SK-N-SH (cell line): ENCODE measurements at places on chromosomes 1 and 21.

- no peak for DNase-seq
Measured at GRCh38 chr1:150080784-150081183, 13.2 kb downstream of the VPS45 start.

GRCh38 chr1:68217060-68217554 is 15.2 kb downstream of the WLS start:
- no peak for DNase-seq

GRCh38 chr1:33312413-33312749 is 8.5 kb downstream of the A3GALT2 start:
- no peak for DNase-seq

DNA sequence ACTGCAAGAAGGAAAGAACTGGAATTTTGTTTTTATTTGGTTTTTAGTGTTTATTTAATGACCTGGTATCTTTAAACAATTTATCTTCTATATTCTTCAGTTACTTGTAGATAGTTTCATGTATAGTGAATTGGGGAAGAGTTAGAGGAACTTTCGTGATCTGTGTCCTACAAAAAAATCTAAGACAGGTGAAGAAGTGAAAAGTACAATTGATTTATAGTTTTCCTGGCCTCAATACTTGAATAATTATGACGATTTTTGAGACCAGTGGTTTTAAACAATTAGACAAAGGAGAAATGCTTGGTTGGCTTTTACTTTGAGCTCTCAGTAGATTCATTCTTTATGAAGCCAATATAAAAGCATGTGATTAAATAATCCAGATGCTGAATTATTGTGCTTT is 7.5 kb downstream of the MIER1 start:
- no peak for DNase-seq

DNA sequence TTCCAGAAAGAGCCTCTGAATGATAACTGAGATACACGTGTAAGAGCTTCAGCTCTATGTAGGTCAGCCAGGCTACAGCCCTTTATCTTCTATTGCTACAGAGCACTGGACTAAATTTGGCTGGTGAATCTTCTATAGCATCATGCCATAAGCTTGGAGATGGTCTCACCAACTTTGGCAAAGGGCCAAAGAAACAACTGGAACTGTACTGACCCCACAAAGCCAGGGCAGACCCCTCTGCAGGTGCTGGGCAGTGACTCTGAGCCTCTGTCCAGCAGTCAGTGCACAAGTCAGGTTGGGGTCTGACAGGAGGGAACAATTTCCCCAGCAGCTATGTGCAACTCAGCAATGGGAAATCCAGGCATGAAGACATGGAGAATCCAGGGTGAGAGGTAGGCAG is 57.8 kb upstream of the NFASC start:
- DNase-seq, result no peak

DNA sequence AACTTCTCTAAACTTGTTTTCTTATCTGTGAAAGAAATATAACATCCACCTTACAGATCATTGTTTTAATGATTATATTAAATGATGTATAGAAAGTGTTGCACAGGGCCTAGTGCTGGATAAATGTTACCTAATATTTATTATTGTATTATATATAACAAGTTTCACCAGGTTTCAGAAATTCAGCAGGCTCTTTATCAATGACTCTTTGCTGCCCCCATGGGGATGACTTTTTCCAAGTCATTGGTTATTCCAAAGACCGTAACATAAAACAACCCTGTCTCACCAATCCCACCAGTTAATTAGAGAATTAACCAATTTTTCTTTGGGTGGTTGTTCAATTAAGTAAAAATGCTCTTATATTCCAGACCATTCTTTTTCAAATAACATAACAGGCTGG is 7.3 kb upstream of the DEDD start:
- DNase-seq, result peak; percentile 64

DNA sequence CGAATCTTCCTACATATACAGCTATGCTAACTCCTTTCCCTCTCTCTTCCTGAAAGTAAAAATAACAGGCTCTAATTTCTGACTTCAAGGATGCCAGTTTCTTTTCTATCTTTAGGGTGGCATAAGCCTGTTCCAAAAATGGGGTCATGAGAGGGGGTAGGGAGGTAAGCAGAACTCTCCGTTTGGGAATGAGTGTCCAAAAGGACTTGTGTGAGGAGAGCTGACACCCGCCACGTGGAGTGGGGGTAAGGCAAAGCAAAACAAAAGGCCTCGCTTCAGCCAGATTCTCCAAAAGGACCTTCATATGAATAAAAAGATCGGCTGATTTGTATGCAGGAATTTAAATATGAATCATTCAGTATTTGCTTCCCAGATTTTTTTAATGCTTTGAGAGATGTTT is 28.6 kb downstream of the PLPPR4 start:
- DNase-seq, result no peak

DNA sequence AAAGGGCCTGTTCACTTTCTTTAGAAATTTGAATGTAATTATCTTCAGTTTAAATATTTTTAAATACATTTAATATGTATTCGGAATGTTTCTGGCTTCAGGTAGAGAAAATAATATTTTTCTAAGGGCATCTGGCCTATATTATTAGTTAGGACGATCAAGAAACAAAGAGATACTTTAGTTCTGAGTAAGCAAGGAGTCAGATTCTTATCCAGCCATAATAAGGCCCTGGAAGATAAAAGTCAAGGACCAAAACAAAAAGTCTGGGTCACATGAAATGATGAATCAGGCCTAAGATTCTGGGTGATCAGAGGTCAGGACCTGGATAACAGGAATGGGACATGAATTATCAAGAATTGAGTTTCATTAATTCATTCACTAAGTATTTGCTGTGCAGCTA is 6.3 kb downstream of the PHC2 start:
- DNase-seq, result no peak

DNA sequence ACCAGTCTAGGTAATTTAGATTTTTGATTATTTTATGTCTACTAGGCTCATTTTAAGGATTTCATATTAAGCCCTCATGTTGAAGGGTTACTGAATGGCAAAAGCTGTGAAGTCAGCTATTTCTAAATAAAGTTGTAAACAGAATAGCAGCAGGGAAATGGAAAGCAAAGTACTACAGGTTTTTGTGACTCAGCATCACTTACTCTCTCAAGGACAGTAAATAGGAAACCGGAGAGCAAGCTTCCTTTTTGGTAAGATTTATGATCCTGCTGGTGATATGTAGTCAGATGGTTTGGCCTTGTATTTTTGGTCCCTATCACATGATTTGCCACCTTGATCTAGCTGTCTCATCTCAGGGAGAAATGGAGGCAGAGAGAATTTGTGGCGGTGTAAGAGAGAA is 226.0 kb downstream of the RPS6KC1 start:
- no peak for DNase-seq

DNA sequence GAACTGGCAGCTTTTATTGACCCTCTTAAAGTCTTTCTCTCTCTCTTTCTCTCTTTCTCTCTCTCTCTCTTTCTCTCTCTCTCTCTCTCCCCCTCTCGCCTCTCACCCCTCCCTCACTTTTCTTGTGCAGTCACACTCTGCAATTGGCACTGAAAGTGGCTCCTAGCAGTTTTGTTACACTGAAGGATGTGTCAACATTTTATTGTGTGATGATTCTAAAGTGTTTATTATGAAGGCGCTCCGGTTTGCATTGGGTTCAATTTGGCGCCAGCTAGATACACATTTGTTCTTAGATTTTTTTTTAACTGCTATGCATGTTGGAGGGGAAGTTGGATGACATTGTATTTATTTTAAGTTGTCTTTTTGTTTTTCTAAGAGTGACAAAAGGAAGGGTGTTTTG is 64.0 kb upstream of the CHRM3 start:
- DNase-seq, result no peak

DNA sequence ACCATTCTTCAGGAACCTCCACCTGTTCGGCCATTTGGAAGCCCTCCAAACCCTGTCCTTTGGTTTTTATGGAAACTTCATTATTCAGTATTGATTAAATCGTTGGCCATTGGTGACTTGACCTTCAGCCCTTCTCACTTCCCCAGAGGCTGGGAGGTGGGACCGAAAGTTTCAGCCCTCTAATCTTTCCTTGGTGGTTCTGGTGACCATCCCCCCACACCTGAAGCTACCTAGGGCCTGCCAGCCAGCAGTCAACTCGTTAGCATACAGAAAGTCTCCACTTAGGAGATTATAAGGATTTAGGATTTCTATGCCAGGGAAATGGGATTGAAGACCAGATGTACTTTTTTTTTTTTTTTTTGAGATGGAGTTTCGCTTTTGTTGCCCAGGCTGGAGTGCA is 6.7 kb downstream of the DHX9 start:
- no peak for DNase-seq

DNA sequence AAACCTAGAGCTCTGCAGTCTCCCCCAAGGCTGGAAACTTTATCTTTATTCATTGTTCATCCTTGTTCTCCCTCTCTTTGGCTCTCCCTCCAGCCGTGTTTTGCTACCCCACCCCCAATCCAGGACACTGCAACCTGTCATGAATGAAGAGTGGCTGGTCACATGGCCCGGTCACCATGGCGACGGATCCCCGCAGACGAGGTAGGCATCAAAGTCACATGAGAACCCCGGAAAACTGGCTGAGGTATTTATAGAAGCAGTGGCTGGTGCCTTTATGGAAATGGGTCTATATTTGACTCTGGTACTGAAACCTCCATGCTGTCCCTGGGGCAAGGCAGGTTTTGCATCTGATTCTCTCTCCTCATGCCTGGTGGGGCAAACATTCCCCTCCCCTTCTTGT is 13.4 kb upstream of the SLC6A17 start:
- peak; percentile 77 for DNase-seq

- no peak for DNase-seq
Measured at GRCh38 chr21:35284199-35284598, 235.1 kb upstream of the RUNX1 start.

DNA sequence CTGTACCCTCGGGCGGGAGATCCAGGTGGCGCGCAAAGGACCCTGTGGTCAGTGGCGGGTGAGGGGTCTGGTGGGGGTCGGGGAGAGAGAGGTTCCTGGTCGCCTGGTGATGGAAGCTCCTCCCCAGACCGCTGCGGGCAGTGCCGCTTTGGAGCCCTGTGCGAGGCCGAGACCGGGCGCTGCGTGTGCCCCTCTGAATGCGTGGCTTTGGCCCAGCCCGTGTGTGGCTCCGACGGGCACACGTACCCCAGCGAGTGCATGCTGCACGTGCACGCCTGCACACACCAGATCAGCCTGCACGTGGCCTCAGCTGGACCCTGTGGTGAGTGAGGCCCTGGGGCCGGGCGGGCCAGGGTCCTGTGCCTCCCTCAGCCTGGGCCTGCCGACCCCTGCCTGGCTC is 23.5 kb downstream of the AGRN start:
- no peak for DNase-seq

DNA sequence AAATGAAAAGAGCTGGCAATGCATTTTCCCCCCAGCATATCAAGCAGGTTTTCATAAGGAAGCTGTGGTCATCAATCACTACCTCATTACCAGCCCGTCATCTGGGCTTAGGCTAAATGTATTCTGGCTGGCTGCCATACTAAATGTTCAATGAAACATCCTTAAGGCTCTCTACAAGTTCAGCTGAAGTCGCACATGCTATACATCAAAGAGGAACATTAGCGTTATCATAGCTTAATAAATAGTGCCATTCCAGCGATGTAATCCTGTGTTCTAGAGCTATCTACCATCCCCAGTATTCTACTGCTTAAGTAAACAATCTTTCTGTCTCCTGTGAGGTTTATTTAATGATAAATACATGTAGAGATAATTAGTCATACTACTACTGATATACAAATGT is 288.8 kb downstream of the DPYD start:
- DNase-seq, result peak; percentile 31

DNA sequence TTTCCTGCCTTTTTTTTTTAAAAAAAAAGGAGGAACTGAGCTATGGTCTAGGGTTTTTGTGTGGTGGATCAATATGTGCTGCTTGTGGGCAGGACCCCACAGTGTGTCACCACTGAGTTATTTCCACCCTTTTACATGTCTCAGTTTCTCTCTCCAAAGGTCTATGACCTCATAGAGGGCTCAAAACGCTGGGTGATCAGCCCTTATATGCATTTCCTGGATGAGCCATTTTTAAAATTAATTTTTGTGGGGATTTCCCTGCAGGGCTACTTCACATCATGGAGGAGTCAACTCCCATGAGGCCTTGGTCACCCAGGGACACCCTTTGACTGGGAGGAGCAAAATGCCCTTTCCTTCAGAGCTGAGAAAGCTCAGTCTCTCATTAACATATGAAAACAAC is 20.7 kb upstream of the HAO2 start:
- DNase-seq, result no peak

GRCh38 chr21:43665879-43666278 is 6.5 kb downstream of the RRP1B start:
- no peak for DNase-seq

DNA sequence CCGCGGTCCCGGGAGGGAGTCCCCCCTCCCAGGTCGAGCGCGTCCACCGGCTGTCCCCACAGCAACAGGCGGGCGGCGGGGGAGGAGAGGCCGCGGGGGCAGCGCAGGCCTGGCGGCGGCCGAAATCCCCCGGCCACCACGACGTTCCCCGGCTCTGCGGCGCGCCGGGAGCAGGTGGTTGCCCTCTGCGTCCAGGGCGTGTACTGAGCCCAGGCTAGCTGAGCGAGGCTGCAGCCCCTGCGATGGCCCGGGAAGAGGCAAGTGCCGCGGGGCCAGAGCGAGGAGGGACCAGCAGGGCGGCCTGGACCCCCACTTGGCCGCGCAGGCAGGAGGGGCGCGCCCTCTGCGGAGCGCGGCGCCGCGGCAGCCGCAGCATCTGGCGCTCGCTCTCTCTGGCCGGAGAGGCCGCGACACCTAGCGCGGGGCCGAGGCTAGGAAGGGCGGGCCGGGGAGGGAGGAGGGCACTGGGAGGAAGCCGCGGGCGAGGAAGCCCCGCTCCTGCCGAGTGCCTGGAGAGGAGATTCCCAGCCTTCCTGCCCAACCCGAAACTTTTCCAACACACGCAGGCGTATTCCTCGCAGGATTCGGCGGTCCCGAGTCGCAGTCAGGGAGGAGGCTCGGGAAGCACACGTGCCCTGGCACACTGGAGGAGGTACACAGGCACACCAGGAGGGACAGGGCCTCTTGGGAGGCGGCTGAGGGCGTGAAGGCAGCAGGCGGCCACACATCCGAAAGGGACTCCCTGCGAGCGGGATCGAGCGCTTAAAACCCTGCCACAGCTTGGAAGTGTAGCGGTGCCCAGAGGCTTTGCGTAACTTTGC is 4.9 kb upstream of the PROX1 start:
- DNase-seq, result peak; percentile 92

DNA sequence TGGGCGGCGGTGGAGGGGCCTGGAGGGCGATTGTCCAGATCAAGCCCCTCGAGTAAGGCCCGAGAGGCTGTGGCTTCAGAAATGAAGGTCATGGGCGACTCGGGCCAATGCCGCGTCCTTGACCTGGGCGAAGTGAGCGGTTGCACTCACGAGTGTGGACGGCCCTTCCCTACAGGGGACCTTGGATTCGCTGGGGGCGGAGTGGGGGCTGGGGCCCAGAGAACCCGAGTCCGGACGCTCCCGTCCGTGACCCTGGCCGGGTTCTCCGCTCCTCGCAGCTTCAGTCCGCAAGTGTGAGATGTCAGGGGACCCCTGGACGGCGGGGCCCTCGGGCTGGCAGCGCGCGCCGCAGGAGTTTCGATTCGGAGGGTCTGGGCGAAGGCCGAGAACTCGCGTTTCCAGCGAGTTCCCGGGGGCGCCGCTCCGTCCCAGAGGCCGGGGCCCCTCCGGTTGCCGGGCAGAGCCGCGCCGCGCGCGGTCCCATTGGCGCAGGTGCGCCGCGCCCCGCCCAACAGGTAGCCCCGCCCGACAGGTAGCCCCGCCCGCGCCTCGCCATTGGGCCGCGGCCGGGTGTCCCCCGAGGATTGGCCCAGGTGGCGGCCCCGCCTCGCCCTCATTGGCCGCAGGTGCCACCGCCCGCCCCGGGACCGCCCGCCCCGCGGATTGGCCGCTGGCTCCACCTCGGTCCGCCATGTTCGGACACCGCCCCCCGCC is at the start of gene PRKCZ:
Gene PRKCZ (plus strand): TSS at position 694 of the 714 bp plus-strand sequence. CDS start 220 bp downstream, outside the sequence.
- DNase-seq, result peak; percentile 97

GRCh38 chr1:240280560-240281322 is 189.1 kb downstream of the FMN2 start:
- DNase-seq, result no peak

GRCh38 chr1:231310391-231310934 is 27.2 kb downstream of the EXOC8 start:
- no peak for DNase-seq
